Regular cardiac myocyte (primary cell): ENCODE measurements at places on chromosomes 7 and 10. TPM values are rescaled to one million over a fixed set of nuclear protein-coding genes. Genes with fewer than 3 reads are reported as not detected.

Gene IFIT5
- total RNA-seq, result 24.3 and 40.0 TPM in 2 replicates

Gene ARMS2
- not detected in 2 replicates for total RNA-seq

Gene DNAJB12
- 22.8 and 23.6 TPM in 2 replicates for total RNA-seq

Gene LRMDA
- total RNA-seq, result 0.38 and 2.0 TPM in 2 replicates

Gene ASB10
- total RNA-seq, result not detected in 2 replicates

Gene SNX10
- total RNA-seq, result 0.19 and 0.28 TPM in 2 replicates

Gene ADGRA1
- total RNA-seq, result not detected in 2 replicates

Gene CCDC3
- 4.5 and 6.5 TPM in 2 replicates for total RNA-seq

Gene OR2A1
- total RNA-seq, result under 0.01 TPM in 1 of 2 replicates, not detected in the other

Gene GRB10
- 49.6 and 60.4 TPM in 2 replicates for total RNA-seq

Gene SYT15
- under 0.01 TPM in 1 of 2 replicates, not detected in the other for total RNA-seq

Gene LRRC4
- total RNA-seq, result 0.19 TPM in 1 of 2 replicates, not detected in the other

Gene SAP25
- not detected in 2 replicates for total RNA-seq

Gene GLI3
- 1.4 and 3.3 TPM in 2 replicates for total RNA-seq

Gene LRRC61
- 0.85 and 0.96 TPM in 2 replicates for total RNA-seq

Gene NAT16
- total RNA-seq, result not detected in 2 replicates

Gene PRKRIP1
- 13.8 and 20.9 TPM in 2 replicates for total RNA-seq

Gene SFTPD
- total RNA-seq, result not detected in 2 replicates

Gene ZWINT
- total RNA-seq, result 8.7 and 98.7 TPM in 2 replicates

Gene PRPS1L1
- total RNA-seq, result not detected in 2 replicates

Gene GSTO2
- total RNA-seq, result 2.3 and 2.5 TPM in 2 replicates

Gene GPR85
- 0.56 and 0.58 TPM in 2 replicates for total RNA-seq

Gene SPDYE6
- not detected in 2 replicates for total RNA-seq

Gene ZNF212
- total RNA-seq, result 3.9 and 5.6 TPM in 2 replicates

Gene PLPP4
- total RNA-seq, result 15.0 and 20.0 TPM in 2 replicates

Gene CNPY4
- total RNA-seq, result 39.9 and 57.2 TPM in 2 replicates

Gene NKX1-2
- not detected in 2 replicates for total RNA-seq

Gene CPEB3
- 0.77 and 0.85 TPM in 2 replicates for total RNA-seq

Gene KIF11
- total RNA-seq, result 6.5 and 42.0 TPM in 2 replicates

Gene GAD2
- total RNA-seq, result not detected in 2 replicates

Gene BNIP3
- 327 and 384 TPM in 2 replicates for total RNA-seq

Gene ANKRD1
- 169 and 275 TPM in 2 replicates for total RNA-seq

Gene TFEC
- 0.28 TPM in 1 of 2 replicates, not detected in the other for total RNA-seq

Gene CYP2C9
- total RNA-seq, result not detected in 2 replicates

Gene TBRG4
- total RNA-seq, result 57.2 and 87.4 TPM in 2 replicates

Gene WDR86
- 0.56 TPM in 1 of 2 replicates, not detected in the other for total RNA-seq

Gene SRI
- total RNA-seq, result 67.4 and 158 TPM in 2 replicates
